ENCODE measurements at places on chromosomes 6 and 20. TPM values are rescaled to one million over a fixed set of nuclear protein-coding genes. Genes with fewer than 3 reads are reported as not detected.

The DLK2 gene
- 21.3 TPM for total RNA-seq

The FOXP4 gene
- 13.2 TPM for total RNA-seq

The KCNK5 gene
- total RNA-seq = 0.07 TPM

The BPIFB4 gene
- not detected for total RNA-seq

The SPEF1 gene
- not detected for total RNA-seq

The RNF182 gene
- total RNA-seq = not detected

The TINAG gene
- total RNA-seq = not detected

The ENPP3 gene
- not detected for total RNA-seq

The BFSP1 gene
- 3.0 TPM for total RNA-seq

The SSTR4 gene
- total RNA-seq = not detected

The KIF13A gene
- 39.0 TPM for total RNA-seq

The CST1 gene
- 0.28 TPM for total RNA-seq

The CLVS2 gene
- 0.14 TPM for total RNA-seq

The BIRC7 gene
- total RNA-seq = not detected

The FOXA2 gene
- 20.8 TPM for total RNA-seq

The GDAP1L1 gene
- not detected for total RNA-seq

The BTBD3 gene
- 10.5 TPM for total RNA-seq

The MAP7 gene
- 22.4 TPM for total RNA-seq

The FNDC1 gene
- not detected for total RNA-seq

The L3MBTL1 gene
- 5.3 TPM for total RNA-seq

The GSTA2 gene
- total RNA-seq = not detected

The TPD52L1 gene
- total RNA-seq = 102 TPM

The CLIC1 gene
- 657 TPM for total RNA-seq

The HCK gene
- not detected for total RNA-seq

The PTGIS gene
- total RNA-seq = not detected

The GNAS-AS1 gene
- 0.42 TPM for total RNA-seq

The COMMD7 gene
- 23.6 TPM for total RNA-seq

The DEFB116 gene
- total RNA-seq = not detected

The EDEM2 gene
- 22.2 TPM for total RNA-seq

The IMPG1 gene
- not detected for total RNA-seq

The PTCHD4 gene
- 1.6 TPM for total RNA-seq

The MYT1 gene
- total RNA-seq = not detected
